ENCODE measurements at places on chromosomes 3 and 15.
A peak's percentile ranks its signal among the peaks of the same experiment; 100 is the strongest.

- no peak for DNase-seq
Observed at GRCh38 chr3:23580096-23580713, 225.6 kb upstream of the UBE2E1 start.

DNA sequence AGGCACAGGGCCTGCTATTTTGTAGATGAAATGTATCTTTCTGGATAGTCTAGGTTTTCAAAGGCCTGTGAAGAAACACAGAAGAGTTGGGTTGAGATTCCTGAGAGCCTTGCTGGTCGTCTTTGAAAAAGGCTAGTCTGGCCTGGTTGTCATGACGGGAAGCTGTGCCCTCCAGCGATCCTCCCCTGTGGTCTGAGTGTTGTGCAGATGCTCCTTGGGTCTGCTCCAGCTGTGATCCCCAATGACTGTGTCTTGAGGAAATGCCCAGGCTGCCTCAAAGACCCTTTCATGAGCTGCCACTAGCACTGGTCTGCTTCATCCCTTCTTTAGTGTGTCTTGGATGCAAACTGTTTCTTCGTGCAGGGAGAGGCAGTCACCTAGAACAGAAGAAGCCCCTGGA lies 111.0 kb upstream of the SYNPR start:
- DNase-seq, result no peak

- DNase-seq, result no peak
Observed at GRCh38 chr3:71238355-71238757, 345.2 kb downstream of the FOXP1 start.

- no peak for DNase-seq
Observed at GRCh38 chr3:116097226-116097625, 348.1 kb downstream of the LSAMP start.

DNA sequence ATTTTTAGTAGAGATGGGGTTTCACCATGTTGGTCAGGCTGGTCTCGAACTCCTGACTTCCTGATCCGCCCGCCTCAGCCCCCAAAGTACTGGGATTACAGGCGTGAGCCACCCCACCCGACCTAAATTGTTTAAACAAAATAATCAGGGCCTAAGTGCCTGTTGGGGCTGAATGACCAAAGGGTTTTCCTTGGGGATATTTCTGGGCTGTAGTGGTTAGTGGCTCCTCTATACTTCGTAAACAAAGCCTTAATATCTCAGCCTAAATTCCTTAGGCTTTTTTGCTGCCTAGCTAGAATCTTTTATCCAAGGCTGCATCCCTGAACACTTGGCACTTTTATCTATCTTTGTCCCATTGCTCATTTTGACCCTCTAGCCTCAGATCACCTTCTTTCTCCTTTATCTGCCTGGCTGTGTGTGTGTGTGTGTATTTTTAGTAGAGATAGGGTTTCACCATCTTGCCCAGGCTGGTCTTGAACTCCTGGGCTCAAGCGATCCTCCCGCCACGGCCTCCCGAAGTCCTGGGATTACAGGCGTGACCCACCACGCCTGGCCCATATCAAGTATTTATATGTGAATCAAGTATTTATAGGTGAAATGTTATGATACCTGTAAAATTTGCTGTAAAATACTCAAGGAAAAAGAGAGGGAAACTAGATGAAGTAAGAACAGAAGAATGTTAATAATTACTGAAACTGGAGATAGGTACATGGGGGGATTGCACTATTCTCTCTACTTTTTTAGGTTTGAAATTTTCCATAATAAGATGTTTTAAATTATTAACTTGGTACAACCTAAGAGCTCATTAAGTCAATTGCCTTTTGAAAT lies 1.8 kb downstream of the NUSAP1 start:
- peak; percentile 72 for DNase-seq

DNA sequence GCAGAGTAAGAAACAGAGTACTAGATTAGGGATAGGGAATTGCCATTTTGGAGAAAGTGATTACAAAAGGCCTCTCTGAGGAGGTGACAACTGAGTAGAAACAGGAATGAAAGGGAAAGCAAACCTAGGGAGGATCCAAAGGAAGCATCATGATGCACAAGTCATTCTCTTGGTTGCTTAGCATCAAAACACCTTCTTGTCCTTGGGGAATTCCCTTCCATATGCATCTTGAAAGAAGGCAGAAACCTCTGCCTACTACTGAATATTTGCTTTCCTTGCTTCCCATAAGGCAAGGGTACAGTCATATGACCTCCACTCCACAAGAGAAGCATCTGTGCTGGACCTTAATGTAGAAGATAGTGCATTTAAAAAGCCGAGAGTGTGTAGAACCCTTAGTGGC lies 24.1 kb downstream of the GABPB1 start:
- no peak for DNase-seq

DNA sequence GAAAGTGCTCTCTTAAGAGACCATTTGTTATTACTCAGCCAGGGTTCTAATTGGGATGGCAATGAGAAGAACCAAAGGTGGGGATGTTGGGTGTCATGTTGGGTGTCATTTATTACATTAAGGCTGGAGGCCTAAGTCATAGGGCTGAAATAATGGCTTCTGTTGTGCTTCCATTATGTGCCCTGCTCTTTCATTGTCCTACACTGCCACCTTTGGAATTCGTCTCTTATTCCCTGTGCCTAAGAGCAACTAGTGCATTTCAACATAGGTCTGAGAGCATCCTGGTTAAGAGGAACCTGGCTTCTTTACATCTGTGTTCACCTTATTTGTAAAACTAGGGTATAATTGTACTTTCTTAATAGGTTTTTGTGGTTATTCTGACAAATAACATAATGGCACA lies 32.2 kb downstream of the RIOX2 start:
- peak; percentile 22 for DNase-seq

- DNase-seq, result peak; percentile 20
Observed at GRCh38 chr3:179184826-179185225, 36.7 kb downstream of the PIK3CA start.

- no peak for DNase-seq
Observed at GRCh38 chr3:86989611-86990010, 1.3 kb downstream of the VGLL3 start.

GRCh38 chr15:100191161-100191560 lies 150.6 kb downstream of the ADAMTS17 start:
- DNase-seq, result no peak

GRCh38 chr3:39870706-39871105 lies 61.3 kb downstream of the MYRIP start:
- no peak for DNase-seq

GRCh38 chr3:119352863-119353527 lies 58.8 kb downstream of the ARHGAP31 start:
- DNase-seq, result peak; percentile 68

All from hematopoietic multipotent progenitor cell treated with erythropoietin and hydrocortisone succinate and interleukin-3 and kit ligand, for 6 days (in vitro differentiated cells).